ENCODE measurements at places on chromosomes 1 and 21.

DNA sequence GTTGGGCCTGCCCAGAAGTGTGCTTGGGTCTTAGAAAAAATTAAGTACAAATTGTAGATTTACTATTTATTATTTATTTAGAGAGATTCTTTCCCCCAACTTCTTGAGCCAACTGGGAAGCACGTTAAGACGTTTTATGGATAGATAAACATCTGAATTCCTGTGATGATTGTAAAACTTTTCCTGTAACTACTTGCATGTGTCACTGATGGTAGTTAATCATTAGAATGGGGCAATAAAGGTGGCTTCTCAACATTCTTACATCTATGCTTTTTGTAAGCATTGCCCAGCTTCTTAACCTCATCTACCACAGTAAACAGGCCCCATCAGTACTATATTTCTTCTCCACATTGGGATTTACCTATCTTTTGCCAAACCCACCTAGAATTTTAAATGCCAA, 559.8 kb downstream of the LMO4 start:
- ATAC-seq: no peak

- ATAC-seq: no peak
Observed at GRCh38 chr1:231940116-231940515, 313.5 kb downstream of the DISC1 start.

DNA sequence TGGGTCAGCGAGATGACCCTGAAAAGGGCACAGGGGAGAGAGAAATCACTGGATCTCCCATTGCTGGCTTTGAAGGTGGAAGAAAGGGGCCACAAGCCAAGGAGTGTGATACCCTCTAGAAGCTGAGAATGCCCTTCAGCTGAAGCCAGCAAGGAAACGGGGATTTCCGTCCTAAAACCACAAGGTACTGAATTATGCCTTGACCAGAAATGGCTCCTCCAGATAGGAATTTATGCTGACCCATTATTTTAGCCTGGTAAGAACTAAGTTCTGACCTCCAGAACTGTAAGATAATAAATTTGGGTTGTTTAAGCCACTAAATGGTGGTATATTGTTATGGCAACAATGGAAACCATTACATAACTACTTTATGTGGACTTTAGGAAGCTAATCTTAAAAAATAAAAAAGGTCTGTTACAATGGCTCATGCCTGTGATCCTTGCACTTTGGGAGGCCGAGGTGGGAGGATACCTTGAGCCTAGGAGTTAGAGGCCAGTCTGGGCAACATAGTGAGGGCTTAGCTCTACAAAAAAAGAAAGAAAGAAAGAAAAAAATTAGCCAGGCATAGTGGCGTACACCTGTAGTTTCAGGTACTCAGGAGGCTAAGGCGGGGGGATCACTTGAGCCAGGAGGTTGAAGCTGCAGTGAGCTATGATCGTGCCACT, 3.6 kb upstream of the H6PD start:
- ATAC-seq: no peak

GRCh38 chr1:66464802-66465201, 69.2 kb upstream of the SGIP1 start:
- no peak for ATAC-seq

Measured in stimulated activated memory B cell treated with anti-CD40 and anti-IgM and Interleukin-4, amounts not matched to agents 10 μg/mL and 1 μg/mL and 100 μg/mL, for 72 hours (primary cell).